ENCODE measurements at places on chromosomes 2 and 18.

GRCh38 chr2:30752811-30753210, 54.4 kb downstream of the CAPN13 start:
- DNase-seq = no peak

DNA sequence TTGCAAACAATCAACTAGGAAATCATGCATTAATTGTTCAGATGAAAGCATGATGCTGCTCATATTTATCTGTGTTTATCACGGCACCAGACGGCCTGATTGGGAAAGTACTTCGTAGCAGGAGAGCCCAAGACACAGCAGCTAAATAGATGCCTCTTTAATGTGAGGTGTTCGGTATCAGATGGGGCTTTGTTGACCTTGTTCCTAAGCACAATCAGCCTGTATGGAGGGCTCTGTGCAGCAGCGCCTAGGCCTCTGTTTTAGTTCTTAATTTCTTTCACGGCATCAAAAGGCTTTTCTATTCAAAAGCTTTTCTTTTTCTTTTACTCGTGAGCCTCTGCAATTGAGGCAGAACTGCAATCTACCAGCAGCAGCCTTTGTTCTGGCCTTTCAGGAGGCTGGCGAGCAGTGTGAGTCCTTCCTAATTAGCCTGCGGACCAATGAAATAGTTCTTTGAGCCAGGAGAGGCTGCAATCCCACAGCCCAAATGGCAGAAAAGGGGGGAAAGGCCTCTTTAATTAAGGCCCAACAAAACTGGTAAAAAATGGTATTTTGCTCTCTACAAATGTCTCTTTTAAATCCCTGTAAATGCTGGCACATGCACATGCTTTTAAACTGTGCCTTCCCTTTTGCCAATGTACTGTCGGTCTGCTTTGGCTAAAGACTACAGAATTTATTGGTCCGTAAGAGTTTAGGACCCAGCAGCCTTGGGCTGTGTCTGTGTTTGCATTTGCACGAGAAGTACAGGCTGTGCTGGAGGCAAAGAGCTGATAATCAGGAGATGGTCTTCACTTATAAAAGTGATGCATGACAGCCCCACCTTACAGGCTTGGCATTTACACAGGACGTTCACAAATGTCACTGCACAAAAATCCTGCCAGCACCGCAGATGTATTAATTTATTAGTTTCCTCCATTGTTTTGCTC, 159.6 kb downstream of the RND3 start:
- DNase-seq = no peak

DNA sequence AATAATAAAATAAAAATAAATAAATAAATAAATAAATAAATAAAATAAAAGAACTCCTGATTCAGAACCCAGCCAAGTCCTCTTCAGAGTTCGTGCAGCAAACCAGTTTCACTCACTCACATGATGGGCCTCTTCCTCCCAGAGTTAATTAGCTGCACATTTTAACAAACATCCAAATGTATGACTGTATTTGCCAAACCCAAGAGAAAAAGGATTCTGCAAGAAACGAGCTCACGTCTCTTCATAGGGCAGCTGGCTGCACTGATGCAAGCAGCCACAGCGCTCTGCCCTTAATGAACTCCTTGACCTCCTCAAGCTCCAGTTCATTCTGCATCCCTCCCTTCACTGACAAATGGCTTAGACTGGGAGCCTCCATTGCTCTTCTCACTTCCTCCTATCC, 55.1 kb downstream of the MREG start:
- no peak for DNase-seq

GRCh38 chr2:192729369-192729768, 534.6 kb upstream of the TMEFF2 start:
- no peak for DNase-seq

- DNase-seq = no peak
Measured at GRCh38 chr2:122681626-122682025, 926.2 kb downstream of the TSN start.

- no peak for DNase-seq
Measured at GRCh38 chr18:34342960-34343359, 118.2 kb upstream of the NOL4 start.

DNA sequence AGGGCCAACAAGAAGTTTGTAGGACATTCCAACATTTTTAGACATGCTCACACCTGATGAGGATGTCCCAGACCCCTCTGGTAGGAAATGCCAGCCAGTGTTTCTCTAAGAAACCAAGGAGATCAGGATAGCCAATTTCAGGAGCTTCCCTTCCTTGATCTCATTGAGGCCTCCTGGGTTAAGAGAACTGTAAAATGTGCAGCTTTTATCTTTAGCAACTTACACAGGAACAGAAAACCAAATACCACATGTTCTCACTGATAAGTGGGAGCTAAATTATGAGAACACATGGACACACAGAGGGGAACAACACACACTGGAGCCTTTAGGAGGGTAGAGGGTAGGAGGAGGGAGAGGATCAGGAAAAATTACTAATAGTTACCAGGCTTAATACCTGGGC, 99.6 kb upstream of the MAP2 start:
- DNase-seq = no peak

DNA sequence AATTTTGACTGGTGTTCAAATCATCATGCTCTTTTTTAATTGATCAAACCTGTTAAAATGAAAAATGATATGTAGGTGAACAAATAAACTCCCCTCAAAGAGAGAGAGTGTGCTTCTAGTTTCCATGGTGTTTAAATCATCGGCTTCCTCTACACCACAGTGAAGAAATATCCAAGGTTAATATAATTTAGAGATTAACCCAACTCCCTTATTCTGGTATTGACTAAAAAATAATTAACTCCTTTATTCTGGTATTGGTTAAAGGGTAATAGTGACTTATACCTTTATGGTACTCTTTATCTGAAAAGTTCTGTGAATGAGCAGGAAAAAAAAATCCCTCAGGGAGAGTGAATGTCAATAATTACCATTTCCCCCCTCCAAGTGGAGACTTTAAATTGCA, 93.1 kb downstream of the SPATS2L start:
- DNase-seq = no peak

DNA sequence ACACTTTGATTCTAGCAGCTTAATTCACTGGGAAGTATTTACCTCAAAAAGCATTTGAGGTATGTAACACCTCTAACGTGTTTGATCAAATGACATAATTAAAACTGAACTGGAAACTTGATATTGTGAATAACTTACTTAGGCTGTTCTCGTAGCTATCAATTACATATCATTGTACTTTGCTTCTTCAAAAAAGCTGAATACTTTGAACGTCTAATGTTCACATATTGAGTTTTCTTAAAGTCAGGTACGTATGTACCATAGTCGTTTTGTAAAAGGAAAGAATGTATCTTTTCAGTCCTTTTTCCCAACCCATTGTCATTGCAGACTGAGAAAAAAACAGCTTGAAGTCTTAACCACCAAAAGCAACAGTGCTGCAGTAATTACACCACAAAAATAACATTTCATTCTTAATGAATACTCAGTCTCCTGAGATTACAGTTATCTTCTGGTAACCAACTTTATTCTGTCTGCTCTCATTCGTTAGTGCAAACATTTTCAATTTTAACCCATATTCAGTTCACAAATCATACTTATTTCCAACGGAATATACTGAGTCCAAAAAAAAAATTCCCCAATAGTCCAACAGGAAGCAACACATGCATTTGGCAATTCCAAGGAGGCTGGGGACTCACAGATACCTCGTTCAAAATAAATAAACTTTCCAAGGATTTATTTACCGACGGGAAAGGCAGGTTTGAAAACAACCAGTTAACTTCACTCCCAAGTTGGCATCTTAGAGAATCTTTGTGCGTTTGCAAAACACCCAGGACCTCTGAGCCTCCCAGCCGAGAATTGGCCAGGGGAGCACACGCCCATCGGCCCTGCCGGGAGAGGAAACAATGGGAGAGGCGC, 1.1 kb downstream of the CHN1 start:
- DNase-seq = no peak
